Stimulated activated CD4-positive, alpha-beta T cell treated with anti-CD3 and anti-CD28 coated beads, Interleukin-15, amount 100 ng/mL, for 1 hour (primary cell): ENCODE measurements at places on chromosomes 11 and 22.

- DNase-seq: no peak
Measured at GRCh38 chr11:128411812-128412211, 175.5 kb downstream of the ETS1 start.

- DNase-seq: no peak
Measured at GRCh38 chr11:93840981-93841380, 9.4 kb downstream of the VSTM5 start.

DNA sequence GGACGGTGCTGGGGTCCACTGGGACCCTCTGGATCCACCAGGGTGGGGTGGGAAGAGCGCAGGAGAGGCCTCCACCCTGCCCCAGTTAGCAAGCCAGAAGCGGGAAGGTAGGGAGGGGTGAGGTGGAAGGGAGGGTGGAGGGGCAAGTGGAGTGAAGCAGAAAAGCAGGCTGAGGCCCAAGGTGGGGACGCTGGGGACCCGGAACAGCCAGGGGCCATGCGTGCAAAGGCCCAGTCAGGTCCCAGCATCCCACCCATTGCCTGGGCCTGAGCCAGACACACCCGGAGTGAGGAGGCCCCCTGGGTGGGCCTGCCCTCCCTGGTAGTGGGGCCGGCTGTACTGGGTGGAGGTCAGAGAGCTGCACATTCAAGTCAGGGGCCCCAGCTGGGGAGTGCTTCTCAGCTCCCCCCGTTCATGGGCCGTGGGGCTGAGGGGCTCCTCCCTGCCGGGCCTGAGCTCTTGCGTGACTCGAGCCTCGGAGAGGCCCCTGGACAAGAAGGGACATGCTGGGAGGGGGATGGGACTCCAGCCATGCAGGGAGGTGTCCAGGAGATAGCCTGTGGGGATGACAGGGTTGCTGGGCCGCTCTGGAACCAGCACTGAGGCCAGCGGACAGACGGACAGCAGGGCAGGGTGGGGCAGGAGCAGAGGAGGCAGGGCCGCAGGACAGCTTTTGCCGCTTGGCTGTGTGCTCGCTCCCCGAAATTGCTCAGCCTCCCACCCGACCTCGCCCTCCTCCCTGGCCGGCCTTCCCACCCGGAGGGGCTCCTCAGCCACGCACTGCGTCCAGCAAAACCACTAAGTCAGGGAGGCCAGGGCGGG lies 7.7 kb downstream of the TNNT3 start:
- no peak for DNase-seq

- no peak for DNase-seq
Measured at GRCh38 chr11:43578346-43579170, 102.0 kb upstream of the HSD17B12 start.

- no peak for DNase-seq
Measured at GRCh38 chr22:29348956-29349355, 33.5 kb upstream of the RASL10A start.

- no peak for DNase-seq
Measured at GRCh38 chr11:26150031-26150430, 181.9 kb upstream of the ANO3 start.

- no peak for DNase-seq
Measured at GRCh38 chr11:69938206-69938605, 119.0 kb upstream of the FGF3 start.

DNA sequence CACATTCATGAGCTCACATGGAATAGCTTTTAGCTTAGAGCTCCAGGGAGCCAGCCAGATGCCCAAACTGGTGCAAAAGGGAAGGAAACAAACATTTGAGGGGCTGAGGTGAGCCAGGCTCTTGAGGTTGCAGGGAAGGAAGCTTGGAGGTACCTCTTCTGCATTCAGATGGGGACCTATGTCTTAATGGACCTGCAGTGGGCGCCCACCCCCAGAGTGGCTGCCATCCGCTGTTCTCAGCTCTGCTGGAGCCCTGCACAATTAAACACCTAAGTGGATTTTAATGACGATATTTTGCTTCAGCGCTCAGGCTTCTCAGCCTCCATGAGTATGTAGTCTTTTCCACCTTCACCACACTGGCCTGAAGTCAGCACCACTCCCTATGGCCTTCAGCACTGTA lies 100.8 kb downstream of the LDLRAD3 start:
- DNase-seq: no peak

- no peak for DNase-seq
Measured at GRCh38 chr11:69647390-69647748, 6.4 kb downstream of the CCND1 start.

DNA sequence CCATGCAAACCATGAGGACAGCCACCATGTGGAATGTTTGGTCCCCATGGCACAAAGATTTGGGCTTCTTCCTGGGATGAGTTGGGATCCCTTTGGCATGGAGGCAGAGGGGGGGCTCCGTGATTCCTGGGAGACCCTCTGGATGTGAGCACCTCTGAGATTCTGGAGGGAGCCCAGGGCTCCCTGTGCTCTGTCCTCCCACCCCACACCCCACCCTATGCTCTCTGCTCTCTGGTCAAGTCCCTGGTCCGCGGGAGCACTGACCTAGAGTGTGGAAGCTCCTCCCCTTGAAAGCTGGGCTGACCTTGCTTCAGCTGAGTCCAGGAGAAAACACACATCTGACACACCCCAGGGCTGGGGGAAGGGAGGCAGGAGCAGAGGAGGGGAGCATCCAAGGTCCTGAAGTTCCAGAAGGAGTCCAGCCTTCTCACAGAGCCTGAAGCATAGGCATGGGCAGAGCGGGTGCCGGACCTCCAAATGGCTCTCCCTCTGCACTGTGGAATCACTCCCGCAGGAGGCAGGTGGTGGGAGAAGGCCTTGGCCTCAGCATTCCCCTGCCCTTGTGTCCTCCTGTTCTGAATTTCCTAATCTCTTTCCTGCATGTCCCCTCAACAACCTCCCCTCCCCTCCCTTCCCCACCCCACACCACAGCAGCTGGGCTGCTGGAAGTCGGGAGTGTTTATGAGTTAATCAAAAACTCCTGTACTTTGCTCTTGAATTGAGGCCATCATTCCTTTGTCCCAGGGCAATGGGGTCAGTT lies 25.7 kb upstream of the OAF start:
- no peak for DNase-seq

DNA sequence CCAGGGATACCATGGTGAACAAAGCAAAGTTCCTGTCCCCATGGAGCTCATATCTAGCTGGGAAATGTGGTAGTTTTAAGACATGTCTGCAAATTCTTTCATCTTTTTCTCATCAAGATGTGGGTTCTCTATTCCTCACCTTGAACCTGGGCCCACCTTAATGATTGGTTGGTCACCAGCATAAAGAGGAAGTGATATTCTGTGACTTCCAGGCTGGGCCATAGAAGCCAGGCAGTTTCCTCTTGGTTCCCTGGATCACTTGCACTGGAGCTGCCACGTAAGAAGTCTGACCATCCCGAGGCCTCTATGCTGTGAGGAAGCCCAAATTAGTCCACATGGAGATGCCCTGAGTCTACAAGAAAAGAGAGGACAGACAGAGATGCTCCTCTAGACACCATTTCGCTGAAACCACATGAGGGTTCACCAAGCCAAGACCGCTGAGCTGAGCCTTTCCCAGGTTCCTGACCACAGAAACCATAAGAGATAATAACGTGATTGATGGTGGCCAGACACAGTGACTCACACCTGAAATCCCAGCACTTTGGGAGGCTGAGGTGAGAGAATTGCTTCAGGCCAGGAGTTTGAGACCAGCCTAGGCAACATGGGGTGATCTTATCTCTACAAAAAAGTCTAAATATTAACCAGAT lies 119.5 kb upstream of the ISX start:
- DNase-seq: no peak

DNA sequence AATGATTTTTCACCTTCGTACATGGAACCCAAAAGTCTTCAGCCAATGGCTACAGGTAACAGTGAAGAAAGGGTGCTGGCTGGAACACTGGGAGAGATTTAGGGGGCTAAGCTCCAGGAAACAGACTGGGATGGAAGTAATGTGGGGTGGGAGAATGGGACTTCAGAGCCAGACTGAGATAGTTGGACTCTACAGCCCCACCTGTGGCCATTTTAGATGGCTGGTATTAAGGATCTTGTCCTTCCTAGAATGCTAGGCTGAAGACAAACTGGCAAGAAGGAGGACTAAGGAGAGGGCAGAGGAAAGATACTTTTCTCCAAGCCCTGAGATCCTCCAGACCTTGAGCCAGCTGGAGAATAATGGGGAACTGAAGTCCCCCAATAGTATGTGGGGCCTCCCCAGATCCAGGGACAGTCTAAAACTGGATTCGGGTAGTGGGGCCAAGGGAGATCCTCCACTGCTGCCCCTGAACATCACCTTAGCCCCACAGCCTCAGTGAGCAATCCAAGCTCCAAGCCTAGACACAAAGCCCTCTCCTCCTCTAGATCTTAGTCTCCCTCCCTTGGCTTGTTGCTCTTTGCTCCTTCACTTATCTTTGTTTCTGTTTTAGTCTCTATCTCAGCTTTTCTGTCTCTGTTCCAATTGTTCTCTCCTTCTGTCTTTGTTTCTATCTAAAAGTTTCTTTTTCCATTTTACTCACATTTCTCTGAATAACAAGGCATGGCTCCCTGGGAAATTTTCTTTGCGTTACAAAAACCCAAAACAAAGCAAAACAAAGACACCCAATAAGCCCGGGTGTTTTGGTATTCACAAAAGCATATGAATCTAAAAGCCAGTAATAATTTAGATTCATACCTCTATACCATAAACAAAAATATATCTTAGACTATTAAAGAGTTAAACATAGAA lies 16.2 kb upstream of the RRAS2 start:
- no peak for DNase-seq

DNA sequence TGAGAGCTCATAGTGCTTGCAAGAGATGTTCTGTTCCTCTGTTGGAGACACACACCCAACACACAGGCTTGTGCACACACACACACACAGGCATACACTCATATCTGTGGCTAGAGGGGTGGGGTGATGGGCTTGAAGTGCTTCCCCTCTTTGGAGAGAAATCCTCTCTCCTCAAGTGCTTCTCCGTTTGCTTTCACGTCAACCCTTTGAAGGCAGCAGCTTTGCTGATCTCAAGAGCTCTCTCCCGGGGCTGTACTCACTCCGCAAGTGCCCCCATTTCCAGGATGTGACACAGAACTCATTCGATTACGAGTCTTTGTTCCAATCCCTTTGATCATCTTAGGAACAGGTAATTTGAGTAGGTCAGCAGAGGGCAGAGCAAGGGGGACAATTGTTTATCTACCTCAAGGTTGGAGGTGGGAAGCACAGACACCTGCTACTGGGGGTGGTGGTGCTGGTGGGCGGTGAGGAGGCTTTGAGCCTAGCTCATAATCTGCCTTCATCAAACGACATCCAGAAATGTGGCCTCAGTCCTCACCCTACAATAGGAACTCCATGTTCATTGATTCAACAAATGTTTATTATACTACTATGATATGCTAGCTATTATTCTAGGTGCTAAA lies 529.8 kb upstream of the CADM1 start:
- no peak for DNase-seq

DNA sequence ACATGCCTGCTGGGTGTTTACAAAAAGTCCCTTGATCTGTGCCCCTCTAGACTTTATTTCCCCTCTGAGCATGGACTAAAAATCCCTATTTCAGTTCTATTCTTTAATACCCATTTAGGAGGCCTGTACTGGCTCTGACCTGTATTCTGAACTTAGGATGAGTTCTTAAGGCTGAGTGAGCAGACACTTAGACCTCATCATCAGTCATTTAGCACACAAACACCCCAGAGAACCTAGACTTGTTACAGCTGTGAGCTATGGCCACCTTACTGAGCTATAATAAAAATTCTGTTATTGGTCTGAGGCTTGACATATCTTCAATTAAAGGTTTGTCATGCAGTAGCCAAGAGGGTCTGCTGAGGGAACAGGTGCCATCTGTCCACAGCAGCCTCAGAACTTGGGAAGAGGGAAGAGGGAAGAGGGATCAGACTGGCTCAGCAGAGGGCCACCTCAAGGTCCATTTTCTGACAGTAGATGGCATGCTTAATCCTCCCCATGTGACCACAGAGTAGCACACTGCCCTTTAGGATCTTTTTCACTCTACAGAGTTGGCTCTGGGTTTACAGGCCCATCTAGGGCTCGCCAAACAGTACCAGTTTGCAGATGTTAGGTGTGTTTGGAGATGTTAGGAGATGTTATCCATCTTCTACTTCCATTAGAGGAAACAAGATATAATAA lies 30.2 kb upstream of the RRM1 start:
- DNase-seq: no peak

GRCh38 chr11:79940165-79940564 lies 499.3 kb upstream of the TENM4 start:
- DNase-seq: no peak

- no peak for DNase-seq
Measured at GRCh38 chr22:17322511-17322910, 46.7 kb upstream of the CECR2 start.

- DNase-seq: no peak
Measured at GRCh38 chr11:103961010-103961409, 75.4 kb upstream of the DDI1 start.

GRCh38 chr11:123316003-123316402 lies 114.1 kb upstream of the GRAMD1B start:
- no peak for DNase-seq

- DNase-seq: no peak
Measured at GRCh38 chr11:22065472-22065871, 127.4 kb upstream of the ANO5 start.

GRCh38 chr11:121467965-121468364 lies 15.2 kb upstream of the SORL1-AS1 start:
- peak; percentile 51 for DNase-seq

- DNase-seq: no peak
Measured at GRCh38 chr11:118881228-118881627, 2.5 kb upstream of the CXCR5 start.

- DNase-seq: no peak
Measured at GRCh38 chr11:86636275-86636674, 36.1 kb downstream of the ME3 start.

GRCh38 chr11:119134389-119134978 lies 13.1 kb downstream of the HINFP start:
- DNase-seq: no peak

GRCh38 chr11:61131186-61131585 lies 28.9 kb downstream of the CD5 start:
- no peak for DNase-seq

DNA sequence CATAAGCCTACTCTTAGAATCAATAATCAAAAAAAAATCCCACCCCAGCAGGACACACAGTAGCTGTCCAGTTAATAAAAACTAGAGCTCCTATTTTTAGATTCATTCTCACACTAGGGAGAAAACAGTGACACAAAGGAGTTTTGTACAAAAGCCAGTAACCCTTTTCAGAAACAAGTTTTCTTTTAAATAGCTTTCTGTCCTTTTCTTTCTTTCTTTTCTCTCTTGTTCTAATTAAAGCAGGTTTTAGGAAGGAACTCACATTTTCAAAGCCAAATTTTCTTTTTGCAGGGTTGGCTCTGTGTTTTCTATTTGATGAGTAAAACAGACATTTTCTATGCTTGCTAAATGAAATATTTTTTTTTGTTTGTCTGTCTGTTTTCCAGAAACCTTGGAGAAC lies 1390.7 kb downstream of the FAM181B start:
- DNase-seq: no peak

DNA sequence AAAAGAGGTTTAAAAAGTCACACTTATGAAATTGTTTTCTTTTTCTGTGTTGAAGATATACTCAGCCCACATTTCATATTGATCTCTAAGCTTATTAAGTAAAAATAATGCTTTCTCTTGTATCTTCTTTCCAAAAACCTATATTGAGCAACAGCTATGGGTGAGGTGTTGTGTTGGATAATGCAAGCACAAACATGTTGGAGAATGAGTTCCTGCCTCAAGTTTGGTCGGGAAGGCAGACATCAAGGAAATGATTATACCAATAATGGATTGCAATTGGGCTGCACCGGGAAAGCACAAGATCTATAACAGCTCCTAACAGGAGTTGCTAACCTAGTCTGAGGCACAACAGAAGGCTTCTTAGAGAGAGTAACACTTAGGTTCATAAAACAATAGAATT lies 308.9 kb upstream of the MPPED2 start:
- DNase-seq: no peak

- no peak for DNase-seq
Measured at GRCh38 chr11:104404231-104405175, 240.6 kb upstream of the PDGFD start.
